ENCODE measurements at places on chromosomes 5 and 9.

GRCh38 chr5:169875731-169876130, 104.6 kb downstream of the INSYN2B start:
- no peak for DNase-seq

GRCh38 chr5:92580814-92581213, 1000.2 kb downstream of the NR2F1-AS1 start:
- no peak for DNase-seq

DNA sequence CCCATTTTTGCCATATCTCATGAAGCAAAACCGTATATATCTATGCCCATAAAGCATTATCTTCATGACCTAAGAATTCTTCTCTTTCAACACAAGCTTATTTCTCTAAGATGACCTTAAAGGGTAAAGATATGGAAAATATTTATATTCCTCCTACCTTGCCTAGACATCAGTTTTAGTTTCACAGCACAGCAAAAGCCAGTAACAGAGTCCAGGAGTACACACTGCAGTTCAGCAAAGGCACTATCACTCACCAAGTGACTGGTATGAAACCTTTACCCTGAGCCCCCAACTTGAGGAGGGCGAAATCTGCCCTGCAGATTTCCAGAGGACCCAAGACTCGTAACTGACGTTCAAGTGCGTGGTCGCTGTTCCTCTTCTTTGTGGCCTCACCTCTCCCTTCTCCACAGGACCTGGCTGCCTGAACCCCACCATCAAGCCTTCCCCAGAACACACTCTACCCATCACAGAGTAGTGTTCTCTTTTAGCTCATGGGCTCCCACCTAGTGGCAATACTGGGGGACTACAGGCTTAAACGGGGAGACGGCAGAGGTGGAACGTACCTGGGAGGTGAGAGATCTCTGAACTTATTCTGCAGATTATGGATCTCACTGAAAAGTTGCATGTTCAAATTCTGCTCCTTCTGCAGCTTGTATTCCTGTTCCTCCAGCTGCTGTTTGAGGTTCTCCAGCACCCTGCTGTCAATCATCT, 141.0 kb downstream of the CDK5RAP2 start:
- peak; percentile 2 for DNase-seq

DNA sequence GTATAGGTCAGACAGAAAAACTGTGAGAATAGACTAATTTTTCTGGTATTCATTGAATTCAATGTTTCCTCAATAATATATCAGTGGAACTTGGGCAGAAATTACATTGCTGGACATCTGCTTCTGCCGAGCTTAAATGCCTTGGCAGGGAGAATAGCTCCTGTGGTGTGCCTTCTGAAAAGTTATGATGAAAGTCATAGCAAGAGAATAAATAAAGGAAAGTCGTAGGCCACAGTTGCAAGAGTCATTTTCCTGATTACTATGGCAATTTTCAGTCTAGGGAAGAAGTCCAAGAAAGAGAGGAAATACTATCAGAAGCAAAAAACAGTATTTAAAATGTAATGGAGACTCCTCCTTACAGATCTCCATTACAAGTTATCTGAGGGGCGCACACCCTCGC, 1596.1 kb upstream of the WWC1 start:
- DNase-seq: no peak

DNA sequence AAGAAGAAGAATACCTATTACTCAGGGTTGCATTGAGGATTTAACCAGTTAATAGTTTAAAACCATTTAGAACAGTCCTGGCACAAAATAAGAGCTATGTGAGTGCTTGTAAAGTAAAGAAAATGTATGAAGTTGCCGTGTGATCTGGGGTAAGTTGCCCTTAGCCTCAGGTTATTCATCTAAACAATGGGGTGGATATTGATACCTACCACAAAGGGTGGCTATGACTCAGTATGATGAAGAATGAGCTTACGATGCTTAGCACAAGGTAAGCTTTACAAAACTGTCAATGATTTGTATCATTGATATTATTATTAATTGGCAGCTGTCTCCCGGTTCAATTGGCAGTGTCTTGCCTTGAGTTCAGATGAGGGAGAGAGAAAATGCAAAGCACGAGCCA, 149.4 kb upstream of the PITX1 start:
- DNase-seq: no peak

GRCh38 chr5:112109331-112110007, 309.6 kb downstream of the EPB41L4A start:
- no peak for DNase-seq

DNA sequence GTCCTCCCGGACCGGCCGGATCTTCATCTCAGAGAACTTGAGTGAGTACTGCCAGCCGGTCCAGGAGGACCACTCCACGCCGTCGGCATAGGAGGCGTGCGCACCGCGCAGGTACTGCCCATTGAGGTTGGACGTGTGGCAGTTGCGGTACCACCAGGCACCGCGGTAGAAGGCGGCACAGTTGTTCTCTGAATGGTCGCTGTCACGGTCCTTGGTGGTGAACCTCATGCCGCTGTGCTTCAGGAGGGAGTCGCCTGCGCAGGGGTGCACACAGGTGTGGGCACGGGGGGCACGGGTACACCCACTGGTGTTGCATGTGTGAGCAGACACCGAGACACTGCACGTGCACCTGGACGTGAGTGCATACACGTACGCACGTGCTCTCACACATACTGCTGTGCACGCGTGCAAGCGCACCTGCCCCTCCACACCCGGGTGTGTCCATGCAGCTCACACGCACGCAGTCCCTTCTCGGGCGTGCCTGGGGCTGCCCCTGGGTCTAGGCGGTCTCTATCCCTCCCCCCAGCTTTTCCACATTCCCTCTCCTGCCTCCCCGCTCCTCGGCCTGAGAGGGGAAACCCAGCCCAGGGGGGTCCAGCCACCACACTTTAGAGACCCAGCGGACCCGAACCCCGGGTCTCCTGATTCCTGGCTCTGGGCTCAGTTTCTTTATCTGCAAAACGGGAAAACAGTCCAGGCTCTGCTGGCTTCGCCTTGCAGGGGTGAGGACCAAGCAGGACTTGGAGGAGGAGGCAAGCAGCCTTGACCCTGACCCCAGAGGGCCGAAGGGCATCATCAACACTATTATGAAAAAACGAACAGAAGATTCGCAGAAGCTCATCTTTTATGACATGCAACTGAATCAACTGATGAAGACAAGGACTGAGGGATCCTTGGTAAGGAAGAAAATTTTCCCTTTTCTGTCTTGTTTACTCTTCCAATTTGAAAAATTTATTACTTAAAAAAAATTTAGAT, 7.7 kb upstream of the QRFP start:
- no peak for DNase-seq

- DNase-seq: peak; percentile 48
Observed at GRCh38 chr5:150112201-150113046, 26.1 kb upstream of the CSF1R start.

DNA sequence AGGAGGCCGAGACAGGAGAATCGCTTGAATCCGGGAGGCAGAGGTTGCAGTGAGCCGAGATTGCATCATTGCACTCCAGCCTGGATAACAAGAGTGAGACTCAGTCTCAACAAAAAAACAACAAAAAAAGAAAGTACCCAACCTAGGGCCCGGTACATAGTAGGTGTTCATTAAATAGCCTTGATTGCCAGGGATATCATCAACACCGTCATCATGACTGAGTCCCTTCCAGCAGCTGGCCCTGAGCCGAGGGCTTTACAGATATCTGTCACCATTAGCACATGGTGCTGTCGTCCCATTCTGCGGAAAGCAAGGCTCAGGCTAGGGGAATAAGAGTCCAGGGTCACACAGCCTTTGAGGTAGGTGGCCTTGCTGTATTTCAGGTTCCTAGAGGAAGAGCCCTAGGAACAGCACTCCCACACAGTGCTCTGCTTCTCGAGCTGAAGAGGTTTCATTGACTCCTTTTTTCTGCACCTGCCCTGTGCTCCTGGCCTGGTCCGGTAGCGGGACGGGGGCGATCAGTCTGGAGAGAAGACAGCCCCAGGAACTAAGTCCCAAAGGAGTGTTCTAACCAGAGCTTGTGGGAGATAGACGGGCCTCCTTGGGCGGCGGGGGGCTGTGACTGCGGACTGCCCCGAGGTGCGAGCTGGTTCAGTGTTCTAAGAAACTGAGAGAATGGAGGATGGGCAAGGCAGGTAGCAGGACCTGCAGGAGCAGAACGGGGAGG, 48.2 kb downstream of the CXXC5 start:
- no peak for DNase-seq

GRCh38 chr5:20077186-20077585, 89.2 kb upstream of the CDH18 start:
- no peak for DNase-seq

- no peak for DNase-seq
Observed at GRCh38 chr5:157460921-157461792, 1.1 kb downstream of the NIPAL4 start.

- no peak for DNase-seq
Observed at GRCh38 chr9:20030671-20031070, 241.8 kb upstream of the SLC24A2 start.
